Stimulated activated naive CD8-positive, alpha-beta T cell treated with anti-CD3 and anti-CD28 coated beads, Interleukin-15, amount 100 ng/mL, for 72 hours (primary cell): ENCODE measurements at places on chromosomes 2 and 18.

- DNase-seq = no peak
Measured at GRCh38 chr2:27131429-27131828, 3.0 kb downstream of the PREB start.

GRCh38 chr2:11437602-11438001 is 28.4 kb downstream of the E2F6 start:
- no peak for DNase-seq

- DNase-seq = no peak
Measured at GRCh38 chr18:22643731-22644130, 226.0 kb upstream of the CTAGE1 start.

DNA sequence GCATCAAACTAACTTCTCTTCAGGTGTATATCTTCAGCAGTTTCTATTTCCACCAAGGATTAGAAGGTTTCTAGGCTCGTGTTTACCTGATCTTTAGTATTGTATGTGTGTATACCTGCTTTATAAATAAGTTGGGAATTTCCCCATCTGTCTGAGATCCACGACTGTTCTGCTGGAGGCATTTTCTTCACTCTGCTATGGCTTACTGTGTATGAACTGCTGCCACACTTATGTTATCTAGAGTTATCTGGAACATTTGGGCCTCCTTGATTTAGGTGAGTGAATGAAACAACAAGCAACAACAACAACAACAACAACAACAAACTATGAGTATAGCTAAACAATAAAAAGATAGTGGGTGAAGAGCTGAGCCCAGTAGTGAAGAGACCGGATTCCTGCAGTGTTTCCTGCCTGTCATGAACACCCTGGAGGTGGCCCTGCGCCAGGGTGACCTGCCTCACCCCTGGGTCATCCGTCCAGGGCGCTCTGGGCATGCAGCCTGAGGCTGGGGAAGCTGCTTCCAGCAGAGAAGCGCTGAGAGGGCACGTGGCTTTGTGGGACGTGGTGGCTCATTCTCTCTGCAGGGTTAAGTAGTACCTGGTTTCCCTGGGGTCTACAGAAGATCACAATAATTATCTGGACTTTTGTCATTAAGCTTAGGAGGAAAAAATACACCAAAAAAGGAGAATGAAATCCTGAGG is 56.1 kb upstream of the GATA6 start:
- DNase-seq = no peak

- DNase-seq = no peak
Measured at GRCh38 chr2:151543876-151544275, 134.2 kb downstream of the RIF1 start.

GRCh38 chr2:106147159-106147558 is 46.9 kb downstream of the UXS1 start:
- no peak for DNase-seq

DNA sequence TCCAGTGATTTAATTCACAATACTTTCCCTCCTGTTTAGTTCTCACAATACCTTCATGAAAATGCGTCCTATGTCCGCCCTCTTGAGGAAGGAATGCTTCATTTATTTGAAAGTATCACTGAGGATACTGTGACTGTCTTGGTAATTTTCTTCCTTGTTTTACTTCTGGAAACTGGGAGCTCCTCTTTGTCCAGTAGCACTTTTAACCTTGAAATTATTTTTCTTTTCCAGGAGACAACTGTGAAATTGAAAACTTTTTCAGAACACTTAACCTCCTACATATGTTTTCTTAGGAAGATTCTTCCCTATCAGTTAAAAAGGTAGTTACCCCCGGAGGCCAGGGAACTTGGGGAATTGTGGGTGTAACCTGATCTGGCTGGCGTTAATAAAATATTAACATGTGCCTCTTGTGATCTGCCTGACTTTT is 58.9 kb upstream of the STON1 start:
- DNase-seq = no peak

DNA sequence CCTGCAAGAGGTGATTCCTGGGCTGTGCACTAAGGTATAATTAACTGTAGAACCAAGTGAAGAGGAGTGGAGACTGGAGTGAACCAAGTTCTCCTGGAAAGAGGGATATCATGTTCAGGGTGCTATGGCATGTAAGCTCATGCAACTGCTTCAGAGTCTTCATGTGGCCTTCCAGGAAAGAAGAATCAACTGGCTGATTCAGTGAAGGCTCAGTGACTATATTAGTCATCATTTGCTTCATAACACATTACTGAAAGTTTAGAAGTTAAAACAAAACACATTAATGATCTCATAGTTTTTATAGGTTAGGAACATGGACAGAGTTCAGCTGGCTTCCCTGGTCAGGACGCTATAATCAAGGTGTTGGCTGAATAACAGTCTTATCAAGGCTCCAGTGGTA is 1200.8 kb upstream of the GYPC start:
- no peak for DNase-seq

DNA sequence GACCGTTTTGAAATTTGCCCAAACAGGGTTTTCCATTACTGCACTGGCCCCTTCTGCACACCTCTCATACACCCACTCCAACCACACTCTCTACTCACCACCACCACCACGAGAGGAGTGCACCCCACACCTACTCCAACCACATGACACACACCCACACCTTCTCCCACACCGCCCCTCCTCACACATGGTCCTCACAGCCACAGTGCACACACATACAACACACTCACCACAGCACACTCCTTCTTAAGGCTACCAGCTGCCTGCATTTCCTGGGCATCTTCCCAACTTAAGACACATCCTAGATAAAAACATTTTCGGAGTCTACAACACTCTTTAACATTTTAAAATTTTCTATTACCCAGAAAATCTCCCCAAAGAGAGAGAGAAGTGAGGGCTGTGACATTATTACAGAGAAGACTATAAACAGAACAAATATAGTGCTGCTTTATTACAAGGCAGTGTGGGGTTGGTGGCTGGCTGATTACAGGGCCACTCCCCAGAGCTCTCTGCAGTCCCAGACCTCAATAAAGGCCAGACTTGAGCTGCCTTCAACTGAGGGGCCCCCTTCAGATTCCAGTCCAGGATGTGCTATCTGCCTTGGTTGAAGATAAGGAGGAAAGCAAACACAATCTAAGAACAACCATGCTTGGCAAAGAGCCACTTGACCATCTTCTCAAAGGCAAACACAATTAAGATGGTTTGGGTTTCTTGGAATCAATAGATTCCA is 36.1 kb downstream of the NHEJ1 start:
- no peak for DNase-seq

DNA sequence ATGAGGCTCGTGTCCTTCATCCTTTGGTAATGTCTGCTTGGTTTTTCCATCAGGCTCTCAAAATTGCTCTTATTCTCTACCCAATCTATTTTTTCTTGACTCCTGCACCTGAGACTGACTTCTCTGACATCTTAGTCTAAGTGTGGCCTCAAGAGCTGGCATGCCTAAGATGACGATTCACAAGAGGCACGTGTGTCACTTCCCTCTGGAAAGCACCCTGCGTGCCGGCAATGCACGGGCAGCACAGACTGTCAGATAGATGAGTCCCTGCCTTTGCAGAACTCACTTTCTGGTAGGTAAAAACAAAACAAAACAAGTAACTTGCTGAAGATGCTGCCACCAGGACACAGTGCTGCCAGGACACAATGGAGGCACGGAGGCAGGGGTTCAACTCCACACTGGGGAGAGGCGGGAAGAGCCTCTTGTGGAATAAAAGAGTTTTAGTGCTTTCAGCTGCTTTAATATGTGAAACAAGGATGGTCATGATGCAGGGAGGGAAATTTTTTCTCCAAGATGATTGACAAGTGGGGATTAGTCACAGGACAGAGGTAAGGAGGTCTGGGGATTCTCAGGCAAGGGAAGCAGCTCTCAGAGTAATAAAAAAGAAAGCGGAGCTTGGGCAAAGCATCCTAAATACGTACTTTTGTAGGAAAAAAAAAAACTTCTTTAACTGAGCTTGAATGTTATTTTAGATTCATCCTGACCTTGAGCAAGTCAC is 27.3 kb downstream of the CYB5A start:
- DNase-seq = no peak

DNA sequence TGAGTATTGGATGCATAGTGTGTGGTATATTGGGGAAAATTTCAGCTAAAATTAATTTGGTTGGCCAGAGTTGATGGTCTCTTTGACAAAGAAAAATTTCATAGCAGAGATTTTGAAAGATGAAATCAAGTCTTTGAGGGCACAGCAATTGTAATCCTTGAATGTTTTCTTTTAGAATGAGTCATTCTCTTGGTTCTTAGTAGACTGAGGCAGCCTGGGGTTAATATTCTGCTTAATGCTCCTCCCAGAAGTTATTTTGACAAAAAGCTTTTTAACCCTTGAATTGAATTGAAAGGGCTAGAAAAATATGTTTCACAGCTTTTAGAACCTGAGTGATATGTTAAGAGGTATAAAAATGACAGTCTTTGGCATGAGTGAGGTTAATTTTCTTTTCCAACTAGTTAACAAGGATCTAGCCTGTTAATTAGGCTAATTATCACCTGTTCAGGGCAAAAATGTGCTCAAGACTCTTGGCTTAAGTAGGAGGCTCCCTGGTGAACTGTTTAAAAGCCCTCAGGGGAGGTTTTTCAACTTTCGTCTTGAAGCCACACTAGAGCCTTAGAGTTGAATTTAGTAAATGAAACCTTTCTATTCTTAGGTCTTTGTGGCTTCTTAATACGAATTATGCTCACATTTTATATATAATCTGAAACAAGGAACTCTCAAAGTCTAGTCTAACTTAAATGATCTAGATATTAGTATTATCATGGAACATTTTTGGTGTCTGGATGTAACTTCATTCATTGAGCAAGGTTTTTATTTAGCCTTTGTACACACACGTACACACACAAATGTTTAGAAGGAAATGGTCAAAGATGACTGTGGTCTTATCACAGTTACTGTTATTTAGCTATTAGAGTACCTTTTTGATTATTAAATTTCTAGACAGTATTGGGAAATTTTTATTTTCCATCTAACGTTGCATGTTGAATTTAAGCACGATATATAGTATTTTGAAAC is 272.5 kb downstream of the ZNF407 start:
- no peak for DNase-seq

DNA sequence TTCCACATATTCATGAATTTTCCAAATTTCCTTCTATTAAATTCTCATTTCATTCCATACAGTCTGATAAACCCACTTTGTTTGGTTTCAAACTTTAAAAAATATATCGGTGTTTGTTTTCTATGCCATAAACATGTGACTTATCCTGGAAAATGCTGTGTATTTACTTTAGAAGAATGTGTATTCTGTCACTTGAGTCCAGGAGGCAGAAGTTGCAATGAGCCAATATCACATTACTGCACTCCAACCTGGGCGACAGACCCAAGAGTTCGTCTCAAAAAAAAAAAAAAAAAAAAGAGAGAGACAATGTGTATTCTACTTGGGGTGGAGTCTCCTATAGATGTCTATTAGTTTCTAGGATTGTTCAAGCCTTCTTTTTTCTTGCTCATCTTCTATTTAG is 31.8 kb downstream of the MBD5 start:
- no peak for DNase-seq

GRCh38 chr2:26558271-26559043 is 80.5 kb upstream of the OTOF start:
- DNase-seq = no peak

GRCh38 chr2:100142393-100142792 is at the start of gene AFF3:
AFF3 (minus strand) TSS chr2:100142590; CDS start chr2:100104454, 38,136 bp downstream.
- DNase-seq = peak; percentile 78

DNA sequence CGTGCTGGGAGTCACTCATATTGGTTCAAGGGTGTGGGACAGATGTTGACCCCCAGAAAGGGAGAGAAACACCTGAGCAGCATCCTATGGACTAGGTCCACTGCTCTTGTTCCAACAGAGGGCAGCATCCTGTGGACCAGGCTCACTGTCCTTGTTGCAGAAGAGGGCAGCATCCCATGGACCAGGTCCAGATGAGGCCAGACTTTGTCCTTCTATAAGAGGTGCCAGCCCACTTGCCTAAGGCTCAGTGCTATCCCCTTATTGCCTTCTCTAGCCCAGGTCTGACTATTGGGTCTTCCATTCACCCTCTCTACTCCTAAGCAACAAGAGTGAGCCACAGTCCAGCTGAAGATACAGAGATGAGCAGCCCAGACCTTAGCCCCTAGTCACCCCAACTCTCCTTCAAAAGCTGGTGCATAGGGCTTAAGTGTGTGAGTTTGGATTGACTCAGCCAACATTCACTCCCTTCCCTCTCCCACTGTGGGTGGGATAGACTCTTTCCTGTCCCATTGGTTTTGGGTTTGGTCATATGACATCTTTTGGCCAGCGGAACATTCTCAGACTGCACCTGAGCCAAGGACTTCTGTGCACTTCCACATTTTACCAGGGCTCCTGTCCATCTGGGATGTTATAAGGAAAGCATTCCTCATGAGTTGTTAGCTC is 132.4 kb upstream of the GPC1 start:
- no peak for DNase-seq

GRCh38 chr18:44589693-44590355 is 90.9 kb upstream of the SETBP1 start:
- DNase-seq = no peak

DNA sequence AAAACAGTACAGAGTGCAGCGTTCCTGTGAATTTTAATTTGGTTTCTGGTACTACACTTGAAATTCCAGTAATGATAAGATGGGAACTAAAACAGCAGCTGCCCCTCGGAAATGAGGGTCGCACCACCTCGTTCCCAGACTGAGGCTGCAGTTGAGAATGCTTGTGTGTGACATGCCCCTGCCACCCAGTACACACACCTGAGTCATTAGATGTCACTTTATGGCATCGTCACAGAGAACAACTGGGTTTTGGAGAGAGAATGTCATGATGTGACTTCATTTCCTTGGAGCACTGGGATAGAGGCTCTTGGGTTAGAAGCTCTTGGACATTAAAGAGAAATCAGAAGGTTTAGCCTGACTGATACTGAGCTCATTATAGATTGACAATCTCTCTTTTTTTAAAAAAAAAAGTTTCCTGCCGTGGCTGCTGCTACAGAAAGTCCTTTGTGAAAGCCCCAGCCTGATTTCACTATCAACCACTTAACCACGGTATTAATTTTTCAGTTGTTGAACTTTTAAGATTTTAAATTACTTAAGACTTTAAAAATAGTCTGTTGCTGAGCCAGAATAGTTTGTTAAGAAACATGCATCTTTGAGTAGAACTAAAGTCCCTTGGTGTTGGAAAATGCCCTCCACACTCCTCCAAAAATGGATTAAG is 24.5 kb downstream of the BCL2L11 start:
- DNase-seq = no peak

GRCh38 chr18:49225160-49225559 is 235.3 kb downstream of the DYM start:
- DNase-seq = no peak

DNA sequence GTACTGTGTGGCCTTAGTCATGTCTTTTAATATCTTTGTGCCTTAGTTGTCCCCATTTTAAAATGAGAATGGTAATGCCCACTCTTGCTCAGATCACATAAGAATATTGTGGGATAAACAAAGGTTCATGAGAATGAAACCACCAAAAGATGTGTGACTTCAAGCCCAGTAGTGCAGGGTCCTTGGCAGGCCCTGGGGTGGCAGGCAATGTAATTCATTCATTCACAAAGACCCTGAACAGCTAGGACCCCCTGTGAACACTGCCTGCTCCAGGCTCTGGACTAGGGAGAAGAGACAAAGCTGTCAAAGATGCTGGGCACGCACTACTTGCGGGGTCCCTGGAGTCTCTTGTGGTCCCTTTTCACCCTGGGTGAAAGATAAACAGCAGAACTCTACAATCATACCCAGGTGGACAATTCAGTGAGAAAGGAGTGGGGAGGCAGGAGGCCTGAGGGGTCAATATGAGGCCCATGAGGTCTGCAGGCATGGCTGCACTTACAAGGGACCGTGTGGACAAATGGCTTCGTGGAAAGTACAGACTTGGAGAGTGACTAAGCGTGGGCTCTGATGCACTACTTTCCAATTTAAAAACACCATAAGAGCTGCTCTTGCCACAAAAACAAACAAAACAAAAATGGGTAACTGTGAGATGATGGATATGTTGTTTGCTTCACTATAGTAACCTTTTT is 136.1 kb downstream of the SMAD7 start:
- DNase-seq = peak; percentile 18
